ENCODE measurements at places on chromosomes 4 and X.
A peak's percentile ranks its signal among the peaks of the same experiment; 100 is the strongest.

- no peak overlapping the region for H3K27ac ChIP-seq
- no peaks in the 10 kb centered on the region for H3K27me3 ChIP-seq
- peak overlapping the region; percentile 28 for H3K4me3 ChIP-seq
- no peaks in the 10 kb centered on the region for H3K36me3 ChIP-seq
- peaks cover 18% of the 10 kb centered on the region for H3K4me1 ChIP-seq
- no peak for DNase-seq
Measured at GRCh38 chr4:60885011-60885410, 315.1 kb upstream of the ADGRL3 start.

GRCh38 chrX:39145859-39146258 is 344.6 kb downstream of the MID1IP1 start:
- no peak overlapping the region for H3K27ac ChIP-seq
- H3K36me3 ChIP-seq, result no peaks in the 10 kb centered on the region
- DNase-seq, result no peak
- H3K4me1 ChIP-seq, result peaks cover 15% of the 10 kb centered on the region
- no peak overlapping the region for H3K4me3 ChIP-seq

GRCh38 chr4:18733961-18734360 is 712.4 kb upstream of the LCORL start:
- peaks cover 16% of the 10 kb centered on the region for H3K4me1 ChIP-seq
- no peaks in the 10 kb centered on the region for H3K27me3 ChIP-seq
- peak overlapping the region; percentile 47 for H3K27ac ChIP-seq
- no peak for DNase-seq
- H3K36me3 ChIP-seq, result no peaks in the 10 kb centered on the region
- H3K4me3 ChIP-seq, result no peak overlapping the region

DNA sequence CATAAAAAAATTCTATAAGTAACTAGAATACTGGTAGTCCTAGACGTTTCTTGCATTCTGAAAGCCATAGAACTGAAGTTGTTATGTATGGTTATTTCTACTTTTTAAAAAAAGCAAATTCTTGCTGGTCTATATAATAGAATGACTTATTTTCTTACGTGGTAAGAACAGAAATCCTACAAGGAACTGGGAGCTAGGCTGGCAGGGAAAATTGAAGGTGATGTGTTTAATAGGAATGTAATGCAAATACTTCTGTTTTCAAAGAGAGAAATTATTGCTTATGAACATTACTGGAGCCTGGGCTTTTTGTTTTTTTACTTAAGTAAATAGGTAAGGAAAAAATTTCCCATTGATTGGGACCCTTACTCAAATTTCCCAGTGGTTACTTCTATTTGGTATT is 8.9 kb downstream of the CCNA2 start:
- H3K36me3 ChIP-seq, result peaks cover 11% of the 10 kb centered on the region
- no peak for DNase-seq
- H3K27me3 ChIP-seq, result no peaks in the 10 kb centered on the region
- no peak overlapping the region for H3K27ac ChIP-seq
- no peak overlapping the region for H3K4me3 ChIP-seq
- no peaks in the 10 kb centered on the region for H3K4me1 ChIP-seq

DNA sequence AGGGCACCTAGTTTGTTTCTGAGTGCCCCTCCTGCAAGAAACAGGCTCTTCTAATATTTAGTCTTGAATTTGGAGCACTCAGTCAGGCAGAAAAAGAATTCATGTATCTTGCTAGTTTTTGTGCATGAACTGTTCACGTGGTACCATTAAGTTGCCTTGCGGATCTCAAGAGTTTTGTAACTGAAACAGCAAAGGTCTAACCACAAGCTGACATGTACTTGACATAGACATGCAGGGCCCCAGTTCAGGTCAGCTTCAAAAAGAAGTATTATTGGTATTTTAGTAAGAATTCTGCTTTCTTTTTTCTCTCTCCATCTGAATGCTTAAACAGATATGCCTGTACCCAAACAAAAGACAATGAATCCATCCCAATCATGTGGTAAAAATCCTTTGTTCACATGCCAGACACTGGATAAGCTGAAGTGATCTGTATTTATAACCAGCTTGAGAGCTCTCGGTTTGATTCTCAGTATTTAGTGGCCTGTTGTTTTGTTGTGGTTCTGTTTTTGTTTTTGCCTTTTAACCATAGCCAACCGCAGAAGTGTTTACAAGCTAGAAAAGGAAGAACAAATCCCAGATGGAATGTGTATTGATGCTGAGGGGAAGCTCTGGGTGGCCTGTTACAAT is 13.0 kb downstream of the RGN start:
- no peak for DNase-seq
- no peak overlapping the region for H3K4me3 ChIP-seq
- H3K27me3 ChIP-seq, result no peaks in the 10 kb centered on the region
- no peaks in the 10 kb centered on the region for H3K36me3 ChIP-seq
- peaks cover 12% of the 10 kb centered on the region for H3K4me1 ChIP-seq

- H3K4me3 ChIP-seq, result no peak overlapping the region
- H3K36me3 ChIP-seq, result peaks cover 8% of the 10 kb centered on the region
- H3K27ac ChIP-seq, result peak overlapping the region; percentile 71
- no peaks in the 10 kb centered on the region for H3K27me3 ChIP-seq
- no peak for DNase-seq
- peaks cover 23% of the 10 kb centered on the region for H3K4me1 ChIP-seq
Measured at GRCh38 chr4:59945716-59946115, 1254.4 kb upstream of the ADGRL3 start.

- no peak for DNase-seq
- no peak overlapping the region for H3K4me3 ChIP-seq
- H3K27ac ChIP-seq, result no peak overlapping the region
- peaks cover 10% of the 10 kb centered on the region for H3K36me3 ChIP-seq
Measured at GRCh38 chr4:24510091-24510490, 74.3 kb downstream of the DHX15 start.

GRCh38 chr4:173883821-173884220 is 353.8 kb upstream of the HAND2 start:
- H3K36me3 ChIP-seq, result peaks cover 2% of the 10 kb centered on the region
- peaks cover 21% of the 10 kb centered on the region for H3K4me1 ChIP-seq
- H3K27ac ChIP-seq, result peak overlapping the region; percentile 48
- DNase-seq, result no peak
- no peaks in the 10 kb centered on the region for H3K27me3 ChIP-seq

DNA sequence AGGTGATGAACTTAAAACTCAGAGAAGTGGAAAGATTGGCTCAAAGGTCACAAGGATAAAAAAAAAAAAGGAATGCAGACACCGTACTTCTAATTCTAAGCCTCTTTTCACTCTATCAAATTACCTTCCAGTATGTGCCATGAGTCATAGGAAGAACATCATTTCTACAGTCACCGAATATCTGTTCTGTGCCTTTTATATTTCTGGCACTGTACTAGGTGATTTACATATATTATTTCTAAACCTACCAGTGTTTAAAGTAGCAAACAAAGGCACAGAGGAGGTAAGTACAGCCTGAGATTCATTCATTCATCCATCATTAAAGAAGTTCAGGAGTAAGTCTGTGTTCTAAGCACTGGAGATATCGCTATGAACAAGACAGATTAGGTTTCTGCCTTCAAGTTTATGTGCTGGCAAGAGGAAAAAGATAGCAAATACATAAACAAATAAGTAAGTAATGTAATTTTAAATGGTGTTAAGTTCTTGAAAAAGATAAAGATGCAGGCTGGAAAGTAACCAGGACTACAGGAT is 65.3 kb downstream of the PALLD start:
- H3K4me3 ChIP-seq, result no peak overlapping the region
- DNase-seq, result no peak
- peak overlapping the region; percentile 83 for H3K27ac ChIP-seq
- peaks cover 62% of the 10 kb centered on the region for H3K4me1 ChIP-seq
- no peaks in the 10 kb centered on the region for H3K27me3 ChIP-seq
